ENCODE measurements at places on chromosomes 2 and 18.
A peak's percentile ranks its signal among the peaks of the same experiment; 100 is the strongest.

GRCh38 chr18:39529358-39529757 is 1963.8 kb upstream of the CELF4 start:
- DNase-seq: no peak

DNA sequence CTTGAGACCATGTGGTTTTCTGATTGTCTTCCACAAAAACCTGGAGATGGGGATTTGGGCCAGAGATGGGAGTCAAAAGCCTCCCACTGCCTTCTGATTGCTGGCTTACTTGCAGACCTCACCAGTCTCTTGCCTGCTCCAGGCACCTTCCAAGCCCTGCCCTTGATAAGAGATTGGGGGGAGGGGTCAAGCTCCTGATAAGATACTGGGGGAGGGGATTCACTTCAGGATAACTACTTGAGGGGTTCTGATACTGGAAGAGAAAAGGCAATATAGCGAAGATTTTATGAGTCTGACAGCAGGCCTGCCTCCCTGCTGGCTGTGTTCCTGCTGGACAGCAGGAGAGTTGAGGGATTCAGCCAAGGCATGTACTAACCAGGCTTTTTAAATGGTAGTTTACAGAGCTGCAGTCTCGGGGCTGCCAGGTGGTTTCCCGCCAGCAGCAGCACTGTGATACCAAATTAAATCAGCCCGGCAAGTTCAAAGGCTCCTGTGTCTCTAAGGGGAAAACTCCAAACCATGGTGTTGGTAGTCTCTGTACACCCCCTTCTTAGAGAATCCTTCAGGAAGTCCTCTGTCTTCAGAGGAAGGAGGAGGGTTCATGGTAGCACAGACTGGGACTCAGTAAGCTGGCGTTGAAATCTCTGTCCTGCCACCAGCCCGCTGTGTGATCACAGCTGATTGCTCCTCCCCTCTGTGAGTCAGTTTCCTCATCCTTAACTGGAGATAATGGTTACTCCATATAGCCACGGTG is 58.3 kb downstream of the FBXO36 start:
- peak; percentile 46 for DNase-seq

DNA sequence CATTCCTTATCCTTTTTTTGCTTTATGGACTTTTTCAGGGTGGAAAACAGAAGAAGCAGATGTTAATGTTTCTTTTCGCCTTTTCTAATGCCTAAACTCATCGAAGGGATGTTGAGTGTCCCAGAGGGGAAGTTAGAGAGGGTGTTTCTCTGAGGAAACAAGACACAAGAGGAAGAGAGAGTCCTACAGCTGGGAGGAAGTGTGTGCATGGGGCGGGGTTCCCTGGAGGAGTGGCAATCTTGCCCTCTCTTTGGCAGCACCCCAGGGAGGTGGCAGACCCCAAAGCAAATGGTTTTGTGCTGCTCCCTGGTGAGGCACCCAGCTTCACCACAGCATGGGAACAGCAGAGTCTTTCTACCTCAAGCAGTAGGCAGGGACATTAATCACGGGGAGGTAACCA is 377.6 kb downstream of the RND3 start:
- no peak for DNase-seq

DNA sequence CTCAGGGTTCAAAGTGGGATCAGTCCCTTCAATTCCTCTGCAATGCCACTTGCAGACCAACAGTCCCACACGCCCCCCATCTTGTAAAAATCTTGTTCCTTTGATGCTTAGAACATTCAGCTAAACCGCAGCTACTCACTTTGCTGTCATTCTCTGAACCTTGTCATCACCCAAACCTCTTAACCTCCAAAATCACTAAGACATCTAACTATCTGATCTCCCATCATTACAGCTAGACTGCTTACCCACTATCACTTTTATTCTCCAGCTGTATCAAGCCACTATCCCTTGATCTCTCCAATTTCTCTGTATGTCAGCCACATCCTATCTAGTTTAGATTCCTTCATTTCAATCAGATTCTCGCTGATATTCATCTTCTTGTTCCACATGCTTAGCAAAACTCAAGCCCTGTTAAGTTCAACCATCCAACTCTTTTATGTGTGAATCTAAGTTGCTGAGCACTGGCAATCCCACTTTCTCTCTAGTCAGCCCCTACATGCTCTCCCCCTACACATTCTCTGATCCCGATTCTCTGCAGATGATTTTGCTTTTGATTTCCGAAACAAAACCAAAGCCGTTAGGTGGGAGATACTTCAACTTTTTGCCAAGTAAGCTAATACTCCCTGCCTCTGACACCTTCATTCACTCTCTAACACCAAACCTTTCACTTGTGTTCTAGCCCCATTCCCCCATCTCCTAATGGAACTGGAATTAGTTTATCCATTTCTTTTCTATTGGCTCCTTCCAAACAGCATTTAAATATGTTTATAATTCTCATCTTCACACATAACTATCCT is 4.6 kb downstream of the GTF3C2 start:
- no peak for DNase-seq

GRCh38 chr18:30920757-30921156 is 121.8 kb downstream of the DSC3 start:
- DNase-seq: no peak

GRCh38 chr2:37842732-37843440 is 82.2 kb upstream of the RMDN2 start:
- no peak for DNase-seq

- no peak for DNase-seq
Measured at GRCh38 chr18:9400197-9400596, 65.6 kb downstream of the TWSG1 start.

- DNase-seq: no peak
Measured at GRCh38 chr2:215830304-215830703, 183.0 kb downstream of the MREG start.

Measured in activated CD8-positive, alpha-beta memory T cell treated with anti-CD3 and anti-CD28 coated beads, Interleukin-2, amount 10 ng/mL, durations not matched to agents 7 days and 5 days (primary cell).